Thyroid gland (tissue), 4 donors: ENCODE measurements at places on chromosomes 13 and 19.

GRCh38 chr19:17711851-17712250, 7.4 kb upstream of the MAP1S start:
- no peak for DNase-seq

- no peak for DNase-seq
Measured at GRCh38 chr19:1970806-1971502, 30.0 kb downstream of the CSNK1G2 start.

DNA sequence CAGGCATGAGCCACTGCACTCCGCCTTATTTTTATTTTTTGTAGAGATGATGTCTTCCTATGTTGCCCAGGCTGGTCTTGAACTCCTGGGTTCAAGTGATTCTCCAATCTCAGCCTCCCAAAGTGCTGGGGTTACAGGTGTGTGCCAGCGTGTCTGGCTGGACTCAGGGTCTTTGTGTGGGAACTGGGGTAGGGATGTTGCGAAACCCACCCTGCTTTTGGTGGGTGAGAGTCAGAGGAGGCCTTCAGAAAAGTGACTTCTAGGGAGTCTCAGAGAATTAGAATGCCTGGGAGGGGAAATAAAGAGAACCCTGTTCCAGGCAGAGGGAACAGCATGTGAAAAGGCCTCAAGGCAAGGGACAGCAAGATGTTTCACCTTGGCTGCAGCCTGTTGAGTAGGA, 13.2 kb downstream of the TLE5 start:
- no peak for DNase-seq

DNA sequence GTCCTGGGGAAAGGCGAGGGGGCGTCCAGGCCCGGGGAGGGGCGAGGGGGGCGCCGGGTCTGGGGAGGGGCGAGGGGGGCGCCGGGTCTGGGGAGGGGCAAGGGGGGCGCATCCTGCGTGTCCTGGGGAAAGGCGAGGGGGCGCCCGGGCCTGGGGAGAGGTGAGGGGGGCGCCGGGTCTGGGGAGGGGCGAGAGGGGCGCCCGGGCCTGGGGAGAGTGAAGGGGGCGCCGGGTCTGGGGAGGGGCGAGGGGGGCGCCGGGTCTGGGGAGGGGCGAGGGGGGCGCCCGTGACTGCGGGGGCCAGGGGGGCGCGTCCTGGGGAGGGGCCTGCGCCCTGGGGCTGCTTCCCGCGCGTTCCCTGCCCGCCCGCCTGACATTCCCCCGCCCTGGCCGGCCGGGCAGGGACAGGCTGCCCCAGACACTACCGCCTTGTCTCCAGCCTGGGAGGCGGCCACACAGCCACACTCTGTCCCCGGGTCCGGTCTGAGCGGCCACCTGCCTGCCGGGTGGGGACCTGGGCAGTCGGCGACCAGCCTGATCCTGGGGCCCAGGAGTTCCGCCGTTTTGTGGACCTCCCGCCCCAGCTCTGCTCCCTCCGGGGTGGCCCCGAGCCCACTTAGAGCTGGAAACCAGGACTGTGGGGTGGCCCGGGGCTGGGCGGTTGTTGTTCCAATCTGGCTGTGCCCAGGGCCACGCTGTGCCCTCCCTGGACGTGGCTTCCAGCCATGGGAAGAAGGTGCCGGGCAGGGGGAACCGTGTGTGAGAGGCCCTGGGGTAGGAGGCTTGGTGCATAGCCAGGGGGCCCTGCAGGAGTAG, 11.8 kb downstream of the PALM start:
- no peak for DNase-seq

- DNase-seq: peak; percentile 96
Measured at GRCh38 chr13:33285420-33286124, at the start of gene STARD13. TSS of gene STARD13 (minus strand) at chr13:33285755. CDS start at chr13:33285638, 117 bp downstream.

DNA sequence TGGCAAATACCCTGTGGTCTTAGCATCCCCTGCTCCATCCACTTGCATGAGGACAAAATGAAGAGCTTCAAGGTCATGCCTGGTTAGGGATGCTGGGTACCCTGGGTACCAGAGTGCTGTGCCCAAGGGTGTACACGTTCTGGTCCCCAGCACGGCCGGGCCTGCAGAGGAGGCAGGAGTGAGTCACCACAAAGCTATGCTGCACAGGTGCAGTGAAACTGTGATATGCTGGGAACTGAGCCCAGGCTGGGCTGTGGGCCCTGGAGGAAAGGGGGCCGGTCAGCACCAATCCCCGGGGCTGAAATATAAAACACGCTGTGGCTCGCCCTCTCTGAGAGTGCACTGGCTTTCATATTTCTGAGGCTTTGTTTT, 95.1 kb downstream of the TSHZ3 start:
- peak; percentile 92 for DNase-seq

DNA sequence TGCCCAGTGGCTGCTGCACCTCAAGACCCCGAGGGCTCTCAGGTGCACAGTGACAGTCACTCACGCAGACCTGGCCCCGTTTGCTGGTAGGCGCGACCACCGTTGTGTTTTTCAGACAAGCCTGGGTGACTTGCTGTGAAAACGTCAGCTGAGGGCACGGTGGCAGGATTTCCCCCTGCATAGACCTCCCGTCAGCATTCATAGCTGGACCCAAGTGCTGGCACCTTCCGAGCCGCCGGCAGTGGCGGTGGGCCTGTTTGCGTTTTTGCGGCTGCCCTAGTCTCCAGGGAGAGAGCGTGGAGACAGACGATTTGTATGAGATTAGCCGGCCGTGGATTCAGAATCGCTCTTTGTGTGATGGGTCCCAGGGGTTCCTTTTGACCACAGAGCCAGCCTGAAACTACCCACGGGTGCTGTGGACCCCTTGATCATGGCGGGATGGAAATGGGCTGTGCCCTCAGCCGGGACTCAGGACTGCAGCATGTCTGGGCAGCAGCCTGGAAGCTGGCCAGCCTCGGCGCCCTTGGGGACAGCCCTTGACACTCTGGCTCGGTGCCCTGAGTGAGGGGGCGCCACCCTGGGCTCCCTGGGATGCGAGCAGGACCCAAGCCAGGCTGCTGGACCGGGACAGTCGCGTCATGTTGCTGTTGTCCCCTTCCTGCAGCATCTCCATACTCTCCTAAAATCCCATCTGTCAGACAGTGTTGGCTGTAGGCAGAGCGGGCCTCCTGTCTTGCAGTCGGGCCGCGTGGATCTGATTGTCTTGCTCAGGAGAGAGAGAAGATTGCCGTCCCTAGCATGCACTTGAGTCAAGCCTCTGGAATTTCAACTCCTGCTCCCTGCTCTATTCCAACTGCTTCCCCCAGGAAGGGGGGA, 8.6 kb downstream of the KDM4B start:
- DNase-seq: peak; percentile 84

GRCh38 chr13:103236213-103236612, 170.0 kb upstream of the SLC10A2 start:
- DNase-seq: no peak

DNA sequence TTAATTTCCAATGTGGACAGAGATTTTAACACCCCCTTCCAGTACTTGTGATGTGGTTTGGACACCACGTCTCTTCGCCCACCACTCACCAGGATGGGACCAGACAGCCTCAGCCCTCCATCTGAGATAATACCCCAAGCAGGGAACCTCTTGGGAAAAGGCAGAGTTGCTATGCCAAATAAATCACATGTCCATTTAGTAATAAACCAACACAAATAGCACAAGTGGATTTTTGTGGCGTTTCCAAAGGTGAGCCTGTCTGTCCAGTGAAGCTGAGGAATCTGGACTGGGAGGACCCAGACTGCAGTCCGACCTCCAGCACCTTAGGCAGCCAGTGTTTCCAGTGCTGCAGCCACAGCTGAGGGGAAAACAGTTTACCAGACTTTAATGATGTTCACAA, 34.1 kb upstream of the GAS6 start:
- DNase-seq: peak; percentile 68

- DNase-seq: no peak
Measured at GRCh38 chr13:99144306-99144705, 56.3 kb upstream of the UBAC2 start.

DNA sequence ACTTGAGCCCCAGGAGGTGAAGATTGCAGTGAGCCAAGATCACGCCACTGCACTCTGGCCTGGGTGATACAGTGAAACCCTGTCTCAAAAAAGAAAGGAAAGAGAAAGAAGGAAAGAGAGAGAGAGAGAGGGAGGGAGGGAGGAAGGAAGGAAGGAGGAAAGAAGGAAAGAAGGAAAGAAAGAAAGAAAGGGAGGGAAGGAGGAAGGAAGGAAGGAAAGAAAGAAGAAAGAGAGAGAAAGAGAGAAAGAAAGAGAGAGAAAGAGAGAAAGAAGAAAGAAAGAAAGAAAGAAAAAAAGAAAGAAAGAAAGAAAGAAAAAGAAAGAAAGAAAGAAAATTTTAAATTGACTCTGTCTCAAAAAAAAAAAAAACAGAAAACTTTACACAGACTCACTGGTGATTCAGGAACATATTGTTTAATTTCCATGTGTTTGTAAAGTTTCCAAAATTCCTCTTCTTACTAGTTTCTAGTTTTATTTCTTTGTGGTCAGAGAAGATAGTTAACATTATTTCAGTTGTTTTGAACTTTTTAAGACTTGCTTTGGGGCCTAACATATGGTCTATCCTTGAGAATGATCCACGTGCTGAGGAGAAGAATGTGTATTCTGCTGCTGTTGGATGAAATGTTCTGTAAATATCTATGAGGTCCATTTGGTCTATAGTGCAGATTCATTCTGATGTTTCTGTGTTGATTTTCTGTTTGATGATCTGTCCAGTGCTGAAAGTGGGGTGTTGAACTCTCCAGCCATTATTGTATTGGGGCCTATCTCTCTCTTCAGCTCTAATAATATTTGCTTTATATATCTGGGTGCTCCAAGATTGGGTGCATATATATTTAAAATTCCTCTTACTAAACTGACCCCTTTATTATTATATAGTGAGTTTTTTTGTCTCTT, 204.4 kb upstream of the SERP2 start:
- no peak for DNase-seq

GRCh38 chr19:11168568-11168967, 13.0 kb upstream of the SPC24 start:
- DNase-seq: no peak

GRCh38 chr13:80058626-80059025, 282.3 kb downstream of the SPRY2 start:
- no peak for DNase-seq

- no peak for DNase-seq
Measured at GRCh38 chr19:988081-988480, 3.9 kb downstream of the WDR18 start.

- DNase-seq: peak; percentile 83
Measured at GRCh38 chr13:21033212-21033840, 28.1 kb downstream of the LATS2 start.

- DNase-seq: no peak
Measured at GRCh38 chr13:98537740-98538139, 39.2 kb downstream of the STK24 start.

DNA sequence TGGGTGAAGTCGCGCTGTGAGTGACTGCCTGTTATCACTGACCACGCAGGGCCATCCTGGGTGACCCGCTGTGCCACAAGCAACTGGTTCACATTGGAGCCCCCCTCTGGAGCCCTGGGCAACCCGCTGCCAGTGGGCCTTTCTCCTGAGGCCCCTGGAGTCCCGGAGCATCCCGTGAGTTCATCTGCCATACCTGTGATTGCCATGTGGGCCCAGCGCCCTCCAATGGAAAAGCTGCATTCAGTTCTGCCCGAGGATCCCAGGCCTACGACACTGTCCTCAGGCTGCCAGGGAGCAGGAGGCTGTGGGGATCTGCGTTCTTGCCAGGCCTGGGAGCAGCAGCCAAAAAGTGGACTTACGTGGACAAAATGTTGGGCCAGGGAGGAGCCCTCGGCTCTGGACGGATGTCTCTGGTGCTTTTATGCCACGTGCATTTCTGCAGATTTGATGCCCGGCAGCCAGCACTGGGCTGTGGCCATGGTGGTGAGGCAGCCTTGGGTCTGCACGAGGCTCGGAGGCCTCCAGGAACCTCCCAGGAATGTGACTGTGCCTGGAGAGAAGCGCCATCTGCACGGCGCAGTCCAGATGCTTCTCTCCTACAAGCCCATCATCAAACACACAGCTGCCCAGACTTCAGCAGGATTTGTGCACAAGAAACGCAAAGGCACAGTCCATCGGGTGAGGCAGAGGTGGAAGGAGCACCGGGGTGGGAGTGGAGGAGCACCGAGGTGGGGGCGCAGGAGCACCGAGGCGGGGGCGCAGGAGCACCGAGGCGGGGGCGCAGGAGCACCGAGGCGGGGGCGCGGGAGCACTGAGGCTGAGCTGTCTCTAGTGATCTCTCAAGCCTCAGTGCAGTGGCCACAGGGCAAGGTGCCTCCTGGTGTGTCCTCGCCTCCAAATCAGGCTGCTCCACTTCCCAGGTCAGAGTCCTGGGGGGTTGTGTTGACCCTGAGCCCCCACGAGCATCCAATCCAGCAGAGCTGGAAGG, 44.0 kb downstream of the C13orf46 start:
- DNase-seq: no peak

DNA sequence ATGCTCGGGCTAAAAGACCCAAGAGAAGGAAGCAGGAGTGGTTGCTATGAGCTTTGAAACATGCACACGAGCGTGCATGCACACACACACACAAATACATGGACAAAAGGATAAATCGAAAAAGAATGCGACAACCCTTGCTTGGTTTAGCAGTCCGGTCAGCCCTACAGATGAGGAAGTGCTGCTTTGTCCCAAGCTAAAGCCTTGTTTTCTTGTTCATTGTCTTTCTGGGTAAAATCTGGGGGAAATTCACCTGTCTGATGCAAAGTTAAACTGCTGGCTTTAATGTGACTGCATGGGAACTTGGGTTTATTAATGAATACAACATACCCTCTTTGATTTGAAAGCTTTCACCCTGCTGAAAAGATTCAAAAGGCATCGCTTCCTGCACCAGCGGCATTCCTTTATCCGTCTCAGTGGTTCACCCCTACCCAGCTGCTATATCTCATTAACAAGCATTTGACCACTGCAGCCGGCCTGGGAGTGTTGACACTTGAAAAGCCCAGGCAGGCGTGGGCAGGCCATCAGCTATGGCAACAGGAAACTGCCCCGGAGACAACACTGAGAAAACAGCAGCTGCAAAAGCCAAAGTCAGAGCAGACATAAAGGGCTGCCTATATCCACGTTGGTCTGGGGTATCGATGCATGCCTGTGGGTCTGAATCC, 301.7 kb downstream of the NDFIP2 start:
- peak; percentile 74 for DNase-seq

DNA sequence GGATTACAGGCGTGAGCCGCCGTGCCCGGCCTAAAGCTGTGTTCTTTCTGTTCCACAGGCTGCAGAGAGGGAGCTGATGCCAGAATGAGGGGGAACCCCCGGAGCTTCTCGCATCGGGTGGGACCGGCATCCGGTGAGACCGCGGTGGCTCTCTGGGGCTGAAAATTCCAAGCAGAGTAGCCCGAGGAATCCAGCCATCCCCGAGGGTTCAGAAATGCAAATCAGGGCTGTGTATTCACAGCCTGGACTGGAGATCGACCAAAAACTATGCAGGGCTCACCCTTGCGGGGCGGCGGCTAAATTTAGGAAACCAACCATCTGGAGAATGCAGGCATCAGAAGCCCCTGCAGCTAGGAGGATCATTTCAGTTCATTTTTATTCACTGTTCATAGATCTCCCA, 99.2 kb downstream of the GNG7 start:
- DNase-seq: no peak

- no peak for DNase-seq
Measured at GRCh38 chr13:39776439-39776838, 121.0 kb downstream of the COG6 start.

GRCh38 chr13:112246731-112247470, 129.3 kb upstream of the SPACA7 start:
- DNase-seq: no peak

GRCh38 chr13:87003265-87003664, 667.9 kb upstream of the SLITRK5 start:
- DNase-seq: no peak
